ENCODE measurements at places on chromosomes 6 and 20.

DNA sequence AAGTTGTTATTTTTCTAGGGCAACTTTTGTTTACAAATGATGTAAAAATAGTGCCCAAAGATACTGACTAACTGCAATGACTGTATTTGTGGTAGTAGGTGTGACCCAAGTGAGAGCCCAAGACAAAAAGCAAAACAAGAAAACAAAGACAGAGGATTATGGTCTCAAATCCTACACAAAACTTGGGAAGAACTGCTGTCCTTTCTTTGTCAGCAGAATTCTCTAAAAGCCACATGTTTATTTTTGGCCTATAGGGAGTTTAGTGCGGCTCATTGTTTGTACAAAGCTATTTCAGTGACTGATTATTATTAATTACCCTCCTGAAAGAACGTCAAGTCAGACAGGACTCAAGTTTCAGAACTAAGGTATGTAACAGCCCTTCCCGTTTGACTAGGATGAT lies 509.2 kb upstream of the SLC35B3 start:
- no peak for DNase-seq

GRCh38 chr20:6421321-6422248 lies 298.8 kb upstream of the FERMT1 start:
- DNase-seq, result no peak

DNA sequence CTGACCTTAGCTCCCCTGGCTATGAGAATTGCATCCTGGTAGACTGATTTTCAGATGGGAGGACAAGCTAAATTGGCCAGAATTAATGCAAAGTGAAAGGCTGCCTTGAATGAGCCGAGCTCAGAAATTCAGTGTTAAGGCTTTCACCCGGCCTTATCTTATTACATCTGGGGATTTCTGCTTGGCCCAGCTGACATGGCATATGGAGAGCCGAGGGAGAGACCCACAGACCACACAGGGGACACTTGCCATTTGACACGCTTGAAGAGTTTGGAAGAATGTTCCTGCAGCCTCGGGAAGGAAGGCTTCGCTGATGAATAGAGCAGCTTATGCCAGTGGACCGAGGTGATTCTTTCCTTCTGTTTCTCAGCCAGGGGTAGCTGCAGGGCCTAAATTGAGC lies 9.0 kb downstream of the MOCS3 start:
- no peak for DNase-seq

DNA sequence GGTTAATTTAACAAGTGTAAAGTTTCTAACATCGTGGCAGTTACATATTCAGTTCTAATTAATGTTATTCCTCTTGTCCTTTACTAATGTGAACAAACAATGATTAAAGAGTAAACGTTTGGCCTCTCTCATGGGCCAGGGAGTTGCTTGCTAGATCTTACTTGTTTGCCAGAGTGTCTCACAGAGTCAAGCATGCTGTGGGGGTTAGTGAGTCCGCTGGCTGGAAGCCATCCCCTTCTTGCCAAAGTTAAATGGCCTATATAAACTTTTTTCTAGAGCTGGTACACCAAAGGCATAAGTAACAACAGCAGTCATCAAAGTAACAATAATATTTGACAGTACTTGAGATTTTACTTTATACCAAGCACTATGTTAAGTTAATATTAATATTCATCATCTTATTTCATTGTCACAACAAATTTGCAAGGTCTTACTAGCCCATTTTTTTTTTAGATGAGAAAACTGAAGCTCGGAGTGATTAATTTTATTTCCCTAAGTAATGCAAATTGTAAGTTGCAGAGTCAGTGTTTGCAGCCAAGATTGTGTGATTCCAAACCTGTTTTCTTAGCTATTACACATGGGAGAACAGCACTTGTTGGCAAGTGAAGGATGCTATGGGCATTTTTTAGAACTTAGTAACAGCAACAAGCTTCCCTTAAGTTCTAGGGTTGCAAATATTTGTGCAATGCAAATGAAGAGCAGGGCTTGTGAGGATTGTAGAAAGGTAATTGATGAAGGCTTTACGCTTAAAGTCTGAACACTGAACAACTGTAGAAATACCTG lies 224.5 kb downstream of the RFPL4B start:
- no peak for DNase-seq

GRCh38 chr20:36472637-36473090 lies 68.7 kb upstream of the MYL9 start:
- no peak for DNase-seq

Data from NB4 (cell line).